ENCODE measurements at places on chromosomes 6 and 20.

- no peak for DNase-seq
Measured at GRCh38 chr6:10409233-10409721, 5.6 kb downstream of the TFAP2A start.

- DNase-seq: no peak
Measured at GRCh38 chr6:84763886-84764331, 489 bp downstream of the TBX18 start.

DNA sequence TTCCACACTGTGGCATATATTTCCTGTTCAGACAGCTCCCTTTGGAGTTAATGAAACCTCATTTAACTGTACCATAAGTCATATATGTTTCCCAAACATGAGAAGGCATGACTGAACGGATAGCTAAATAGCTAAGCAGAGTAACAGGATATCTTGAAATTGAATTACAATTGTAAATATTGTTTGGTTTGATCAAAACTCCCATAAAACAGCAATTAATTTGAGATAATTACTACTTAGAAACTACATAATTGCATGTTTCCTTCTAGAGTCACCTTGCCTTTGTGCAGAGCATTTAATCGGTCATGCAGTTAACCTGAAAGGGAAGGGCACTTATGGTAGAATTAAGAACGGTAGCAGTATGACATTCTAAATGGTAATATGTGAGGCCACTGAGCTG lies 179.0 kb upstream of the MAP3K7 start:
- no peak for DNase-seq

DNA sequence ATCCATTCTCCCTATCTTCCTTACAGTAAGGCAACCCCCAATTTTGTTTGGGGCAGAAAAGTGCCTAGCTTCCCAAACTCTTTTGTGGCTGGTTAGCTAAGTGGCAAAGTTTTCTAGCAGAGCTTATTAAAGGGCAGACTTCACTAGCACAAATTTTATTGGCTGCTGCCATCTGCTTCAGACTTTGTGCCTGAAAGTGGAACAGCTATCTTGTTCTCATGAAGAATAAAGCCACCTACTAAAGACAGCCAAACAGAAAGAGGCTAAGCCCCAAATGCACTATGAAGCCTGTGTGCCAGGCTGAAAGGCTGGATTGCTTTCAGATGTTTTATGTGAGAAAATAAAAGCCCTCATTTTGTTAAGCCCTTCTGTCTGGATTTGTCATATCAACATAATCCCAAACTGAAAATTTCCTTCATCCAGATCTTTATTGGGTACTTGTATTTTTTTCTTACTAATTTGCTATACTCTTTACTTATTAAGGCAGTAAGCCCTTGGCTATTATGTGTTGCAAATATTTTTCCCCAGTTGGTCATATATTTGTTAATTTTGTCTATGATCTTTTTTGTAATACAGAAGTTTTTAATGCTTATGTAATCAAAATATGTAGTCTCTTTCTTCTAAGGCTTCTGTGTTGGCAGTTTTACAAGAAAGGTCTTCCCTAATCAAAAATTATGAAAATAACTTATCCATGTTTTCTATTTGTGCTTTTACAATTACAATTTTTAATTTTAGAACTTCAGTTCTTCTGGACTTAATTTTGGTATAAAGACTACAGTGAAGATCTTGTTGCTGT lies 191.1 kb downstream of the TASP1 start:
- no peak for DNase-seq

GRCh38 chr6:93272211-93272610 lies 147.1 kb downstream of the EPHA7 start:
- DNase-seq: no peak

GRCh38 chr6:148528292-148528691 lies 185.7 kb downstream of the SASH1 start:
- no peak for DNase-seq

DNA sequence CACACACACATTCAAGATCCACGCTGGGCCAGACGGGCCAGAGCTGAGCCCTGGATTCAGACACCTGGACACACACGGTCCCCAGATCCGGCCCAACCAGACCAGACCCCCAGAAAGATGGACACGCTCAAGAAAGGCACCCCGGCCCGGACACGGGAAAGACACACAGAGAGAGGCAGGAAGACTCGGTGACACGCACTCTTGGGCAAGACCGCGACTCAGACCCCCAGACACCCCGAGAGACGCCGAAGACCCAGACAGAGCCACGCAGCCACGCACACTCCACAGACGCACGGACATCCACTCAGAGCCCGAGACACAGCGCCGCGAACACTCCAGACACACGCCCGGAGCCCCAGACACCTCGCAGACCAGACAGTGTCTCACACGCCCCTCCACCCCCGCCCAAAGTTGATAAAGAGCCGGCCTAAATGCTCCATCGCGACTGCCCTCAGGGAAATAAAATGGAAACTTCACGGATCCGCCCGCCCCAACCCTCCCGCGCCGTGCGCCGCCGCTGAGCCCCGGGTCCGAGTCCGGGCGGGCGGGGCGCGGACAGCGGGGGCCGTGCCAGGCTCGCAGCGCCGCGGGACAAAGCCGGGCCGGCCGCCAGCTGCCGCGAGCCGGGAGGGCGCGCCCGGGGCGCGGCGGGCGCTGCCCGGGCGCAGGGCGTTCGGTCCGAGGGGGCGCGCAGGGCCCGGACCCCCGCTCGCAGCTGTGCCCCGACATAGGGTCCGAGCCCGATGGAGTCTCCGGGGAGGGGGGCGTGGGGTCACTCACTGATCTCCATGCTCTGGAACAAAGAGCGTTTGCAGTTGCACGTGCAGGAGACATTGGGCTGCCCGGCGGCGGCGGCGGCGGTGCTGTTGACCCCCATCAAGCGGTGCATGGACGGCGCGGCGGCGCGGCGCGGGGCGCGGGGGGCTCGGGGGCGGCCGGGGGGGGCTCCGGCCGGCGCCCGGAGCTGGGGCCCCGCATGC lies 831 bp downstream of the PMEPA1 start:
- DNase-seq: peak; percentile 28

DNA sequence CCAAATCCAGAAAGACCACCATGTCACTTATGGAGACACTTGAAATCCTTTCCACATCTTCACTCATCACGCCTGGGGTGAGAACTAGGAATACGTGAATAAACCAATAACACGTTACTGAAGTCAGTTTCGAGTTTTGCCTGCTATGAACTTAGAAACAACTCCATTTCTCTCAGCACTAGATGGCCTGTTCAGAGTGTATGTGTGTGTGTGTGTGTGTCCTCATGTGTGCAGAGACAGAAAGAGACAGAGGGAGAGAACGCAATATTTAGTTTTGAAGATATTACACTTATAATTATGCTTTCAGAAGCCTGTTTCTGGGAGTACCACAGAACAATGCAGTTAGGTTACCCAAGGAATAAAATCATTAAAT lies 81.2 kb upstream of the CCN6 start:
- DNase-seq: no peak

DNA sequence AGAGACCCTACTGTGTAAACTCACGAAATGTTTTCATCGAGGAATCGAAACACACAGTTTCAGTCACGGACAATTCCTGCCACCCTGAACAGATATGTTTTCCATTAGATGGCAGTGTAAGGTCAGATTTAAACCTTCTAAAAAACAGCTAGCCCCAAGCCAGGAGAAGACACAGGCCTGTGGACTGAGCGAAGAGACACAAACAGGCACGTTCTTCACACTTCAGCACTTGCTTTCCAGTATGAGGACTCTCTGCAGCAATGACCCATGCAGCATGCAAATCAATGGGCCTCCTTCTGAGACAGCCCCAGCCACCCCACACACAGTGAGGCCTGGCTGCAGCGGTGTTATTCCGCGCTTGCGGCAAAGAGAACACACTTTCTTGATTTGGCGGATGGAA lies 31.9 kb downstream of the HUS1B start:
- DNase-seq: no peak

- DNase-seq: no peak
Measured at GRCh38 chr6:34102099-34102656, 43.7 kb downstream of the GRM4 start.

DNA sequence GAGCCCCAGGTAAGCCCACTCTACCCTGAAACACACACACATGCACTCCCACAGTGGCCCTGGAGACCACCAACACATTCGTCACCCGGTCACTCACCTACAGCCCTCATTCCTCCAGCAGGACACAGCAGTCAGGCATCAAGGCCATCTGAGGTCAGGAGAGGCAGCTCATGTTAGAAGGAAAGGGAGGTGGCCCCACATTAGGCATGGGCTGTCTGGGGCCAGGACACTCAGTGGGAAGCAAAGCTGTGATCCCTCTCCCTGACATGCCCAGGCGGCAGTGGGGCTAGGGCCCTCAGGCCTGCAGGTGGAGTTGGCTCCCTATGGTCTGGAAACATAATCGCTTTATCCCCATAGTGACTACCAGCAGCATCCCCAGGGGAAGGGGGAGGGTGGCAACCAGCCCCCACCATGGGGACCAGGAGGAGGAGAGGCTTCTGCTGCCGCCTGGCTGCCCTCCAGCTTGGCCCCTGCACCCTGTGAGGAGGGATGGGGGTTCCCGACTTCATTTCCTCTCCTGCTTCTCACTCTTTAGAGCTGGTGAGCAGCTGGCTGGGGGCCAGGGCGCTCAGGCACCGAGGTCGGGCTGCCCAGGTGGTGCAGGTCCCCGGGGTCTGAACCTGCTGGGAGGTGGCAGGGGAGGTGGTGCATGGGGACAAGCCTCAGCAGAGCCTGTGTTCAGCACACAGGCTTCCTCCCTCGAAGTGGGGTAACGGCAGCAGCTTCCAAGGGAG lies 76.6 kb upstream of the CST7 start:
- DNase-seq: no peak

GRCh38 chr20:11376420-11376819 lies 541.3 kb upstream of the BTBD3 start:
- DNase-seq: no peak

- DNase-seq: no peak
Measured at GRCh38 chr6:6176586-6177228, 143.8 kb downstream of the F13A1 start.

DNA sequence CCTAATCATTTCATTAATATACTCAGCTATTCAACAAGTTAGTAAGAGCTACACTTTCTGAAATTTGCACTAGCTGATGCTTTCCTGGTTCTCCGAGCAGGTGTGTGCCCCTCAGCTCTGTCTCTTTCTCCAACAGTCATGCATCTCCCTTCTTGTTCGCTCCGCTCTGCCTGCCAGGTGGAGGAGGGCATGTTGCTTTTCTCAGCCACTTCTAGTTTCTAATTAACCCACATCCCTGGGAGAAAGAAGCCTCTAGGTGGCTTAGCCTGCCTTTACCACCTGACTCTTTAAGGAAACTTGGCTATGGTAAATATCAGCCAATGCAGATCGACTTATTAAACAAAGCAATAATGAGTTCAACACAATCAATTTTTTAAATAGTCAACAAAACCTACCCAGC lies 34.2 kb downstream of the LRFN2 start:
- DNase-seq: no peak

GRCh38 chr6:44264154-44265006 lies 971 bp downstream of the NFKBIE start:
- no peak for DNase-seq

- no peak for DNase-seq
Measured at GRCh38 chr6:158799051-158799792, 19.9 kb downstream of the EZR start.

GRCh38 chr20:43262341-43262740 lies 72.6 kb upstream of the PTPRT start:
- DNase-seq: no peak

DNA sequence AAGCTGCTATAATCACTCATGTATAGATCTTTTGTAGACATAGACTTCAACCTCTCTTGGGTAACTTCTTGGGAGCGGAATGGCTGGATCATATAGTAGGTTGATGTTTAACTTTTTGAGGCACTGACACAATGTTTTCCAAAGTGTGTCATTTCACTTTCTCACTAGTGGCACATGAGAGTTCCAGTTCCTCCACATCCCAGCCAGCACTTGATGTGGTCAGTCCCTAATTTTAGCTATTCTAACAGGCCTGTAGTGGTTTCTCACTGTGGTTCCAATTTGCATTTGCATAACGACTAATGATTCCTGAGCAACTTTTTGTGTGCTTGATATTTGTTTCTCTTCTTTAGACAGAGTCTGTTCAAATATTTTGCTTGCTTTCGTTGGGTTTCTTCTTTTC lies 221.3 kb downstream of the DLL1 start:
- no peak for DNase-seq

- DNase-seq: peak; percentile 13
Measured at GRCh38 chr6:110944681-110945151, 13.8 kb upstream of the GTF3C6 start.

DNA sequence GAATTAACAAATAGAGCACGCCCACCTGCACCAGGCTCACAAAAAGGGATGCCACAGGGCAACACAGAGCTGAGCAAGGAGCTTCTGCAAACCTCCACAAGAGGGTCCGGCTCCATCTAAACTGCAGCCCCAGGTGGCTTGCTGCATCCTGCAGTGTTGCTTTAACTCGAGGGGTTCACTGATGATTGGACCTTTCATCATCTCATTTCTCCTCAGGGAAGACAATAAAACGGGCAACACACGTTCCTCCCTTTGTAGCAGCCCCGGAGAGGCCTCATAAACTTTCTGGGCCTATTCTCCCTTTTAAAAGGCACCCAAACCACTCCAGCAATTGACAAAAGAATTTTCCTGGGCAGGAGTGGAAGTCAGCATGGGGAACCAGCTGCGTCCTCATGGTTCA lies 161.5 kb upstream of the CDH4 start:
- no peak for DNase-seq

DNA sequence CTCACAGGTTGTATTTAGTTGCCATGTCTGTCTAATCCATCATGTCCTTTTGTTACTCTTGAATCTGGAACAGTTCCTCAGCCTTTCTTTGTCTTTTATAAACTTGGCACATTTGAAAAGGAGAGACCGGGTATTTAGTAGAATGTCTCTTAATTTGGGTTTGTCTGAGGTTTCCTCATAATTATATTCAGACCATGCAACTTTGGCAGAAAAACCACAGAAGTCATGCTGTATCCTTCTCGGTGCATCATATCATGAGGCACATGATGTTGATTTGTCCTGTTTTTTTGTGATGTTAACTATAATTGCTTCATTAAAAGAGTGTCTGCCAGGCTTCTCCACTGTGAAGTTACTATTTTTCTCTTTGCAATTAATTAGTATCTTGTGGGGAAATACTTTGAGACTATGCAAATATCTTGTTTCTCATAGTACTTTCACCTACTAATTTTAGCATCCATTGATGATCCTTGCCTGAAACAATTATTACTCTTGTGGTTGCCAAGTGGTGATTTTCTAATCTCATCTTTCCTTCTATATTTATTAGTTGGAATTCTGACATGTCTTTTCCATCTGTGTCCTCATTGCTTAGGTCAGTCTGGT lies 837.3 kb downstream of the DHX35 start:
- no peak for DNase-seq

GRCh38 chr6:35011096-35012041 lies 122.3 kb downstream of the ANKS1A start:
- no peak for DNase-seq

- DNase-seq: no peak
Measured at GRCh38 chr6:20757761-20758160, 223.5 kb downstream of the CDKAL1 start.

DNA sequence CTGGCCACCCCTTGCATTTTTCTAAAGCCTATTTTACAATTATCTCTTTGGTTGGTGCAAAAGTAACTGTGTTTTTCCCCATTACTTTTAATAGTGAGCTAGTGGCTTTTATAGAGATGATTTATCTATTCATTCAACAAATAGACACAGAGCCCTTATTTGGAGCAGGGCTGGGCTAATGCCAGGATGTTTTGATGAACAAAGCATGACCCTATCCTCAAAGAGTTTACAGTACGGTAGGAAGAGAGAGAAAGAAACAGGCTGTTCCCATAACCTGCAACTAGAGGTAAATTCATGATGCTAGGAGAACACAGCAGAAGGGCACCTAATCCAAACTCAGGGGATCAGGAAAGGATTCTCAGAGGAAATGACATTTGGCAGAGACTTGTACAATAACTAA lies 37.3 kb upstream of the UST start:
- DNase-seq: no peak

GRCh38 chr20:35661908-35662307 lies 2.8 kb downstream of the CPNE1 start:
- no peak for DNase-seq
